ENCODE measurements at places on chromosomes 7 and 10.

DNA sequence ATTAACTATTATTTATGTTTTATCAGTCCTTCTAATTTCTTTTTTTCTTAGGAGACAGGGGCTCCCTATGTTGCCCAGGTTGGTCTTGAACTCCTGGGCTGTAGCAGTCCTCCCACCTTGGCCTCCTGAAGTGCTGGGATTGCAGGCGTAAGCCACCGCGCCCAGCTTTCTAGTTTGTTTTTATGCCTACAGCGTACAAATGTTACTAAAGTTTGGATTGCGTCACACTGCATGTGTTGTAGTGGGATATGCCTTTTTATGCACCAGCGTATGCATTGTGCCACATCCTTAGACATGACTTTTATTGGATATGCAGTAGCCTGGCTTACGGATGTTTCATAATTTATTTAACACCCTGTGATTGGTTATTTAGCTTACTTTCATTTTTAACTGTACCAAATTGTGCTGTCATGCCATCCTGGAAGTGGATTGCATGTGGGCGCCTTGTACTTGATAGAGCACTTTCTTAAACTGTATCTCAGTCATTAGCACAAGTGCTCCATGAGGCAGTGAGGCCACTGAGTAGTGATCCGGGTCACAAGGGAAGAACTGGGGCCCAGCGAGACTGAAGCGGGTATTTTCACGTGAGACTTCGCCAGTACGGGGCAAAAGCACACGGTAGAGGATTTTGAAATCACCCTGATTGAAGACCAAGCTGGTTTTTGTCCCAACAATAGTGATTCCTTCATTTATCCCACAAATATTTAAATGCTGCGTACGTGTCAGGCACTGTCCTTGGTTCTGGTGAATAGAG, 165.0 kb downstream of the MGMT start:
- no peak for DNase-seq

DNA sequence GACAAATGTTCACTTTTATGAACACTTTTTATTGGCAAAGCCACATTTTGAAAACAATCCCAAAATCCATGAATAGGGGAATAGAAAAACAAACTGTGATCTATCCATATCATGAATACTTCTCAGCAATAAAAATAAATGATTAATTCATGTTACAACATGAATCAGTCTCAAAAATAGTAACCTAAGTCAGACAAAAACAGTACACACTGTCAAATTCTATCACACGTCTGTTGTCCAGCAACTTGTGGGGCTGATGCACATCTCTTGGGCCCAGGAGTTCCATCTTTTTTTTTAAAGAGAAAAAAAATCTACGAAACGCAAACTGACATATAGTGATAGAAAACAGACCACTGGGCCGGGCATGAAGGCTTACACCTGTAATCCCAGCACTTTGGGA, 71.0 kb downstream of the LARP4B start:
- no peak for DNase-seq

- DNase-seq: no peak
Observed at GRCh38 chr10:78348411-78349164, 314.9 kb downstream of the RPS24 start.

- no peak for DNase-seq
Observed at GRCh38 chr10:44965651-44966097, 6.1 kb downstream of the RASSF4 start.

- no peak for DNase-seq
Observed at GRCh38 chr7:135197343-135197742, 14.0 kb downstream of the WDR91 start.

- DNase-seq: no peak
Observed at GRCh38 chr7:148395990-148396716, 194.4 kb upstream of the C7orf33 start.

- no peak for DNase-seq
Observed at GRCh38 chr10:63753808-63754207, 232.6 kb downstream of the REEP3 start.

GRCh38 chr7:68439897-68440296, 1158.4 kb upstream of the AUTS2 start:
- no peak for DNase-seq
